ENCODE measurements at places on chromosomes 13 and 19. TPM values are rescaled to one million over a fixed set of nuclear protein-coding genes. Genes with fewer than 3 reads are reported as not detected.

GRCh38 chr13:113744197-113745000 lies 14.6 kb upstream of the TMEM255B start:
- no peak for DNase-seq

- no peak for DNase-seq
These were observed 57.7 kb upstream of the TEX29 start for GRCh38 chr13:111262715-111263114.

The LILRA1 gene
- total RNA-seq: not detected

The OR10H5 gene
- total RNA-seq: not detected

The TMEM161A gene
- total RNA-seq: 42.6 TPM

The FBXL12 gene
- 25.2 TPM for total RNA-seq

Data from kidney epithelial cell (primary cell).